Prostate gland (tissue), 2 donors: ENCODE measurements at places on chromosomes 3 and 15. TPM values are rescaled to one million over a fixed set of nuclear protein-coding genes. Genes with fewer than 3 reads are reported as not detected.

OR5K2 gene
- total RNA-seq, result not detected

ZCWPW2 gene
- total RNA-seq, result 1.7 TPM

DNA sequence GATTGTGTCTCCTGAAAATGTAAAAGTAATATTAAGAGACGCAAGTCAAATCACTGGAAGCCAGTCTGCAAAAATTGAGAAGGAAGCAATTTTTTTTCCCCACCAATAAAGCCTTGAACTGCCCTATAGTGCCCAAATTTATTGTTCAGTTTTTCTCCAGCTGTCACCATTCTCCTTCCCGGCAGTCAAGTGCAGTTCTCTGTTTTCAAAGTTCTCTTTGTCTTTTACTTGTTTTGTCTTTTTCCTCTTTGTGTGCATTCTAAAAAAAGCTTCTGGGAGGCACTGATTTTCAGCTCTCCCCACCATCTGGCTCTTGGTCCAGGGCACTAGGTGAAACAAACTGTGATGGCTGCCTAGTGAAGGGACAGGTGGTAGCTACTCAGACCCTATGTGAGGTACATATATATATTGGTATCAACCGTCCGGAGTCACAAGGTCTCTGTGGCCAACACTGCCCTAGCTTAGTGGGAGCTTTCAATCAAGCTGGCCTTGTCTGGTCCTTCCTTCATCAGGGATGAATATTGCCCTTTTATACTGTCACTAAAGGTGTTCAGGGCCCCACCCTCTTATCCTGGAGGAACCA, 6.1 kb upstream of the CLRN1 start:
- H3K4me3 ChIP-seq, result no peak overlapping the region
- H3K27me3 ChIP-seq, result no peaks in the 10 kb centered on the region
- H3K27ac ChIP-seq, result no peak overlapping the region

DNA sequence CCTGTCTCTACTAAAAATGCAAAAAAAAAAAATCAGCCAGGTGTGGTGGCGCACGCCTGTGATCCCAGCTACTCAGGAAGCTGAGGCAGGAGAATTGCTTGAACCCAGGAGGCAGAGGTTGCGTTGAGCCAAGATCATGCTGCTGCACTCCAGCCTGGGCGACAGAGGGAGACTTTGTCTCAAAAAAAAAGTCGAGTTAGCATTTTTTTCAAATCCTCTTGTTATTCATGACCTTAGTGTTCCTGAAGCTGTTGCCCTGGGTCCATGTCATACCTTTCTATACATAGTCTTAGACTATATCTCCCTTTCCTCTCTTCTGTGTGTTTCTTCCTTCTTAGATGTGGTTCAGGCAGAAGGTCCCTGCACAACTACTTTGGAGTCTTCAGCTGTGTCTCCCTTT, 6.4 kb downstream of the FMN1 start:
- H3K4me3 ChIP-seq, result no peak overlapping the region
- H3K27me3 ChIP-seq, result no peaks in the 10 kb centered on the region
- H3K4me1 ChIP-seq, result no peaks in the 10 kb centered on the region

DNA sequence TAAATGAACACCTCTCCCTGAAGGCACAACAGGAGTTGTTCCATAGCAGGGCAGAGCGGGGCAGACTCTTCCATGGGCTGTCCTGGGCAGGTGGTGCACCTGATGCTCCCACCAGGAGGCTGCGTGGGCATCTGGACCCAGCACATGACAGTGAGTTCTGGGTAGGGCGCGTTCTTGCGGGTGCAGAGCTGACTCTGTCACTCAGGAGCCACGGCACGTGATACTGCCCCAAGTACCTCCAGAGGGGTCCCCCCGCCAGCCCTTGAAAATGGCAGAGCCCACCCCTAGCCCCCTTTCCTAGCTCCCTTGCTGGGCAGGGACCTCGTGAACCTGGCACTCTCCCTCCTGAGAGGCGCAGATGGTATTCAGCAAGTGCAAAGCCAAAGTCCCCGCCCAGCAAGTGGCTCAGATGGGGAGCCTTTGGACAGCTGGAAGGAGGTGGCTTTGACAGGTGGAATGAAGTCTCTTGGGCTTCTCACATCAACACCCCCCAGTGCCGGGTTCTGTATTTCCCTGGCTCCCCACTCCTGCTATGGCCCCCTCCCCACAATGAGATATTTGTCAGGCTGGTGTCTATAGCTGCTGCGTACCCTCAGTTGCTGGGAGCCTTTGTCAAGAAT, 172.1 kb downstream of the TBC1D2B start:
- no peaks in the 10 kb centered on the region for H3K27me3 ChIP-seq
- no peaks in the 10 kb centered on the region for H3K36me3 ChIP-seq
- H3K4me1 ChIP-seq, result no peaks in the 10 kb centered on the region
- no peak overlapping the region for H3K27ac ChIP-seq
